Frontal cortex (tissue), 4 donors: ENCODE measurements at places on chromosomes 3 and 15. TPM values are rescaled to one million over a fixed set of nuclear protein-coding genes. Genes with fewer than 3 reads are reported as not detected.

The SNX22 gene
- 7.7 TPM for total RNA-seq

The CFAP91 gene
- total RNA-seq, result 7.7 TPM

The SCG3 gene
- 37.9 TPM for total RNA-seq

The ADAMTS9 gene
- total RNA-seq, result 24.1 TPM

The CSTA gene
- not detected for total RNA-seq

The ABI3BP gene
- 1.2 TPM for total RNA-seq

The AMIGO3 gene
- not detected for total RNA-seq

The STAB1 gene
- 13.9 TPM for total RNA-seq

The CP gene
- not detected for total RNA-seq

The NRROS gene
- 0.82 TPM for total RNA-seq

The RGMA gene
- 6.1 TPM for total RNA-seq

The MAP6D1 gene
- total RNA-seq, result 3.3 TPM

The RLBP1 gene
- 3.3 TPM for total RNA-seq

The MCTP2 gene
- total RNA-seq, result 1.2 TPM

The POPDC2 gene
- total RNA-seq, result 0.82 TPM

The KCNAB1 gene
- total RNA-seq, result 31.4 TPM

The CLDN16 gene
- total RNA-seq, result 1.6 TPM

The STRIT1 gene
- 0.82 TPM for total RNA-seq

The SLC2A2 gene
- total RNA-seq, result not detected
